ENCODE measurements at places on chromosomes 11 and 22.

- DNase-seq: no peak
Observed at GRCh38 chr22:27133681-27134314, 476.4 kb downstream of the MIAT start.

DNA sequence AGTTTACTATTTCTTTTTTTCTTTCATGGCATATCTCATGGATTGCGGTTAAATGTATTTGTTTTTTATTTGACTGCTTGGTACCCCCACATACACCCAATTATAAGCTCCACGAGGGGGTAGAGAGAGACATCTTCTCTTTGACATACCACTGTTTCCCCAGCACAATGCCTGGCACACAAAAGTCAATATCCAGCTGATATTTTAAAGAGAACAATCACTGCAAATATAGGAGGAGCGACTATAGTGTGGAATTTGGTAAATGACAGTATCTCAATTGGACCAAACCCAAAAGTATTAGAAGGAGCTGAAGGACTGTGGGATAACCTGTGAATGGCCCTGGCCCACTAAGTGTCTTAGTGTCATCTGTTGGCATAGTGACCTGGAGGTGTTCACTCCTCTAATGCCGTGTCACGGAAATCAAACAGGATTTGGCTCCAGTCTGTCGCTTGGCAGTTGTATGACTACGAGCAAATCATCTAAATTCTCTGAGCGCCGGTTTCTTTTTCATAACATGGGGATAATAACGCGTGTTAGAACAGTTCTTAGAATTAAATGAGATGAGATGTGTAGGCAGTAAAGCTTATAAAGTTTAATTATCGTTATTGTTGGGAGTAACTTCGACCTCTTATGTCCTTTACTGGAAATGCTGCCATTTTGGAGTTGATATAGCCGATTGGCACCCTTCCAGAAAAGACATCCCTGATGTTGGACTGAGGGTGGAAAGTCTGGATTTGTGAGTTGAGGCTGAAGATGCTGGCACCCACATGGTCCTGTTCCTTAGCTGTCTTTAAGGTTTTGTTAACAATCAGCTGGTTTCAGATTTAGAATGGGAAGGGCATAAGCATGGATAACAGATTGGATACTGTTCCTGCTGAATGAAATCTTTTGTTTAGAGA is 144.5 kb downstream of the DBX1 start:
- no peak for DNase-seq

- DNase-seq: no peak
Observed at GRCh38 chr11:65968600-65969482, 7.3 kb downstream of the SART1 start.

DNA sequence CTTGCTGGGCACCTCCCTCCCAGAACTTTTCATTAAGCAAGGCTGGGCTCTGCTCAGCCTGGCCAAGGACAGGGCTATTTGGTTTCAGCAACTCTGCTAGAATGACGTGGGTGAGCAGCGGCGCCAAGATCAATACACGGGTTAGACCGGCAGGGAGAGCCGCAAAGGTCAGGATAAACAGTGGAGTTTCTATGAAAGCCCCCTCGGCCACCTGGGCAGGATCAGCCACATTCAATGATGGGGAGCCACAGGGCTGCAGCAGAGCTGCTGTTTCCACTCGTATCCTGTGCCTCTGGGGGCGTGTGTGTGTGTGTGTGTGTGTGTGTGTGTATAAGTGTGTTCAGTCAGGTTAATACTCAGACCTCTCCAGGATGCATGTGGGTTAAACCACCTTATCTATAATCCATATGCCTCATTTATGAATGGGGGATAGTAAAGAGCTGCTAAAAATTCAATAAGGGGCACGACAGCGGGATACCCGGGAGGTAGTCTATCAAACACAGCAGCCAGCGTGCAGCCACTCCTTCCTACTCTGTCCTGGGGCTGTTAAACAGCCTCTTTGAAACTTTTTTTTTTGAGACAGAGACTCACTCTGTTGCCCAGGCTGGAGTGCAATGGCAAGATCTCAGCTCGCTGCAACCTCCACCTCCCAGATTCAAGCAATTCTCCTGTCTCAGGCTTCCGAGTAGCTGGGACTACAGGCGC is 34.8 kb downstream of the MYH9 start:
- no peak for DNase-seq

DNA sequence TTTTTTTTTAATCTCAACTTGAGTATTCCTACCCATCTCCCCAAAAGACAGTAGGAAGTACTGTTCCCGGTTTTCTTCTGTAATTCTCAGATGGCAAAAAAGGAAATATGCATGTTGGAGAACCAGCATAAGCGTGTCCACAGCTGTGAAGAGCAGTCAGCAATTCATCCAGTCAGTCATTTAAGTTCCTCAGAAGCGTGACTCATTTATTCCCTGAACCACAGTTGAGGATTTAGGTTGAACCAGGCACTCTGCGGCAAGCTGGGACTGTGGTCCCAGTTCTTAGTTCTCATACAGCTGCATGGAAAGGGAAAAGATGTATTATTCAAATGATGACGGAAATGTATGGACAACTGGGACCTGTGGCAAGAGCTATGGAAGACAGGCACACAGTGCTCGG is 61.0 kb upstream of the MYO18B start:
- no peak for DNase-seq

DNA sequence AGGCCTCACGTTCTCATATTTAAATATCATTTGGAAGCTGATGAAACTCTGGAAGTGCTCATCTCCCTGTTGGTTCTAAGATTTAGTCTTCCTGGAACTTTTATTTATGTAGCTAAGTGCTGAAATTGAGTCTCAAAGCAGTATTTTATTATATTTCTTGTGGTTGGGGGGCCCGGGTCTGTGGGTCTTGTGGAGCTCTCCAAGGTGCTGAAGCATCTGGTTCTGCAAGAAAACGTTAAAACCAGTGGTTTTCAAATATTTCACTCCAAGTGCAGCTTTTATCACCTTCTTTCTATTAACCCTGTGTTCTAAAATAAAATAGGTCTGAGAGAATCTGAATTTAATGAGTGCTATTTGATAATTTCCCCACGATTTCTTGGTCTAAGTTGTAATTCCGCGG is 1404.8 kb downstream of the TBC1D22A start:
- no peak for DNase-seq

DNA sequence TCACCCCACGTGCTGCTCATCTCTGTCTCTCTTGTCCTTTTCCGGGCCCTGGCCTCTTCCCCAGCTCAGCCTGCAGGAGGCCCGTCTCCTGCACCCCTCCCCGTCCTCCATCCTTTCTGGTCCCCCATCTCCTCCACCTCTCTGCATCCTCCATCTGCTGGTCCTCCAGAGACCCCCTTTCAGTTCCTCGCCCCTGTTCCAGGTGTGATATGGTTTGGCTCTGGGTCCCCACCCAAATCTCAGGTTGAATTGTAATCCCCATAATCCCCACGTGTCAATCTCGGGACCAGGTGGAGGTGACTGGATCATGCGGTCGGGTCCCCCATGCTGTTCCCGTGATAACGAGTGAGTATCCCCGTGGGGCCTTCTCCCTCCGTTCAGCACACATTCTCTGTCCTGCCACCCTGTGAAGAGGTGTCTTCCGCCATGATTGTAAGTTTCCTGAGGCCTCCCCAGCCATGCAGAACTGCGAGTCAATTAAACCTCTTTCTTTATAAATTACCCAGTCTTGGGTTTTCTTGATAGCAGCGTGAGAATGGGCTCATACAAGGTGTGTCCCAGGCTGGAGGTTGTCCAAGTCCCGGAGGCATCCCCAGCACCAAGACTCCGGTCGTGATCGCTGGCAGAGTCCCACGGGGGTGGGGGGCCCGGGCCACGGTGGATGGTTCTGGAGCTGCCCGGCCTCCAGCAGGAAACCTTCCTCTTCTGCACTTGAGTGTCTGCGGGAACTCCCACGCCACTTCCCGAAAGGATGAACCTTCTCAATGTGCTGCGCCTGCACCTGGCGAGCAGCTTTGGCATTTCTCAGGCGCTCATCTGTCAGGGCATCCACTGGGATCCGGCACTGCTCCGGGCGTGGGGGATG is 29.0 kb upstream of the TOLLIP start:
- DNase-seq: no peak

GRCh38 chr11:28528217-28528616 is 420.0 kb downstream of the METTL15 start:
- no peak for DNase-seq

GRCh38 chr11:73117071-73117470 is 25.0 kb downstream of the FCHSD2 start:
- DNase-seq: no peak

Measured in NCI-H1930 (cell line).